ENCODE measurements at places on chromosomes 11 and 22. TPM values are rescaled to one million over a fixed set of nuclear protein-coding genes. Genes with fewer than 3 reads are reported as not detected.

- DNase-seq: no peak
- H3K36me3 ChIP-seq: no peaks in the 10 kb centered on the region
Observed at GRCh38 chr11:77213589-77214428, 85.8 kb downstream of the MYO7A start.

DNA sequence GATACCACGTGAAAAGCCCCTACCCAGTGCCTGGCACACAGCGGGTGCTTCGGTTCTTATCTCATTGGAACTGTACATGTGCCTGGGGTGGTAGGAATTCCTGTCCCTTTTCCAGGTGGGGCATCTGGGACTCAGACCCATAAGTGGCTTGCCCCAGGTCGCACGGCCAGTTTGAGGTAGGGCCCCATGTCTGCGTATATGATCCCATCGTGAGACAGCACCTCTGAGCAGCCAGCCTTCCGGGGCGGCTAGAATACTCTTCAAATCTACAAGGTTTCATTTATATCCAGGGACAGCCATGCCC is 33.5 kb upstream of the SMIM38 start:
- H3K27ac ChIP-seq: peak overlapping the region; percentile 47
- peaks cover 34% of the 10 kb centered on the region for H3K4me1 ChIP-seq
- H3K27me3 ChIP-seq: no peaks in the 10 kb centered on the region
- no peaks in the 10 kb centered on the region for H3K36me3 ChIP-seq
- DNase-seq: no peak

DNA sequence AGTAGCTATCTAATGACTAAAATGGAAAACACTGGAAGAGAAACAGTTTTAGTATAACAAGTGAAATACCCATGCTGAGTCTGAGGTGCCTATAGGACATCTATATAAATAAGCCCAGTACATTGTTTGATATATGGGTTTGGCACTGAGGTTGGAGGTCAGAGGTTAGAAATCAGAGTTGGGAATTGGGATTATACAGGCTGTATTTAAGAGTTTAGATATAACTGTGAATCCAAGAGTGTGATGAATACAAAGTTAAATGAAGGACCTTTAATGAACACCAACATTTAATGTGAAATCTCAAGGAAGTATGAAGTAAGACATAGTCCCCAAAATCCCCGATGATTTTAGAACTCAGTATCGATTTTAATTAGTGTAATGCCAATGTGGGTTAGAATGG is 3.1 kb upstream of the HBD start:
- no peak overlapping the region for H3K27ac ChIP-seq
- H3K4me3 ChIP-seq: no peak overlapping the region
- H3K27me3 ChIP-seq: no peaks in the 10 kb centered on the region
- peaks cover 6% of the 10 kb centered on the region for H3K4me1 ChIP-seq

DNA sequence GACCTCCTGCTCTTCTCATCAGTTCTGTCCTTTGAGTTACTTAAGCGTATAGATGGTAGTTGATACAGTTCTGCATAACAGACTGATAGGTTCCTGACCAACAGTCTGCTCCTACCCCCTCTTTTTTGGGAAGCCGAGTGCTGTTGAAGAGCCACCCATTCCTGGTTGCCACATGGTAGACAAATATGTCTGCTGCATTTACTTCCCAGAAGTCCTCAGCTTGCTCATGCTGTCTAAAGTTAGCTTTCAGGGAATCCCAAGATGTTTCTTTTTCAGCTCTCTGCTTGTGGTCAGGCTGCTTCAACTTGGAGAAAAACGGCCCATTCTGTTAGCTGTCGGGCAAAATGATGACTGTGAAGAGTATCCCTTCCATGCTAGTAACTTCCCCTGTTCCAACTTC is 48.7 kb downstream of the C22orf31 start:
- H3K27ac ChIP-seq: no peak overlapping the region
- DNase-seq: no peak
- H3K4me3 ChIP-seq: no peak overlapping the region
- no peaks in the 10 kb centered on the region for H3K36me3 ChIP-seq

- DNase-seq: no peak
- no peaks in the 10 kb centered on the region for H3K27me3 ChIP-seq
- H3K4me3 ChIP-seq: no peak overlapping the region
- H3K27ac ChIP-seq: no peak overlapping the region
- no peaks in the 10 kb centered on the region for H3K36me3 ChIP-seq
Observed at GRCh38 chr11:8768625-8769333, 86.2 kb downstream of the RPL27A start.

Gene OLFML1
- polyA plus RNA-seq: 8.3 TPM

Gene TMEM132A
- polyA plus RNA-seq: 17.2 TPM

- H3K27me3 ChIP-seq: no peaks in the 10 kb centered on the region
- no peak overlapping the region for H3K4me3 ChIP-seq
- no peak overlapping the region for H3K27ac ChIP-seq
- DNase-seq: no peak
Observed at GRCh38 chr22:37611207-37611606, 2.6 kb downstream of the GGA1 start.

DNA sequence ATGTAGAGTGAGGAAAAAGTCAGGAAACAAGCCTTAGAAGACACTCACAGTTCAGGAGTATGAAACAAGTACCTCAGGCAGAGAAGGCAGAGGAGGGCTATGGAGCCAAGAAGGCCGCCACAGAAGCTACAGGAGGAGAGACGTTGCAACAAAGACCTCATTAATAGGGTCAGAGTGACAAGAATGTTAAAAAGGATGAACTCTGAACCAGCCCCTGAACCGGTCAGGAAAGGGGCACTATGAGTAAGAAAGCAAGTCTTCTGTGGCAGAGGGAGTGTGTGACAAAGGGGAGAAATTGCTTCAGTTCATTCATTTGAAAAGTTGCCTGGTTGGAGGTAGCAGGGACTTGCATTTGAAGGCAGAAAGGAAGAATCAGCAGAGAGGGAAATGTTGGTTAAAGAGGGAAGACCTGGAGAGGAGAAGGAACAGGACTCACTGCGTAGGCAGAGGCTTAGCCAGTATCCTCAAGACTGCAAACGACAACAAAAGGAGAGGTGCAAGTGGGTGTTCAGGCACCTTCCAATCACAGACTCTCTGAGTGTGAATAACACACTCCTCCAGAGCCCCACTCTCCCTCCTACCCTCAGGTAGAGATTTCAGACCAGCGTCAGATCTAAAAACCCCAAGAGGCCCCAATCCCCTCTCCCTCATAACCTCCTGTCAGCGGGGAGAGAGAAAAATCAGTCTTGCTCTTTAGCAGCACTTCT is 15.4 kb downstream of the TAGLN start:
- no peak for DNase-seq
- peaks cover 49% of the 10 kb centered on the region for H3K36me3 ChIP-seq
- no peak overlapping the region for H3K27ac ChIP-seq
- H3K27me3 ChIP-seq: no peaks in the 10 kb centered on the region
- H3K4me3 ChIP-seq: no peak overlapping the region
- peaks cover 8% of the 10 kb centered on the region for H3K4me1 ChIP-seq

Gene C22orf23
- 1.0 TPM for polyA plus RNA-seq

GRCh38 chr11:45278714-45279113 is 7.4 kb downstream of the SYT13 start:
- no peak overlapping the region for H3K27ac ChIP-seq
- no peak overlapping the region for H3K4me3 ChIP-seq
- no peaks in the 10 kb centered on the region for H3K27me3 ChIP-seq
- no peak for DNase-seq
- no peaks in the 10 kb centered on the region for H3K4me1 ChIP-seq

GRCh38 chr11:104618954-104619353 is 279.3 kb downstream of the CASP12 start:
- DNase-seq: peak; percentile 34
- no peak overlapping the region for H3K27ac ChIP-seq
- H3K36me3 ChIP-seq: no peaks in the 10 kb centered on the region
- H3K27me3 ChIP-seq: no peaks in the 10 kb centered on the region

- H3K27me3 ChIP-seq: no peaks in the 10 kb centered on the region
- peak; percentile 72 for DNase-seq
- H3K36me3 ChIP-seq: no peaks in the 10 kb centered on the region
Observed at GRCh38 chr11:2777871-2778629, 78.3 kb upstream of the KCNQ1OT1 start.

Gene APOL6
- 5.5 TPM for polyA plus RNA-seq

Measured in kidney (tissue), 22 donors.